ENCODE measurements at places on chromosomes 6 and 20.

DNA sequence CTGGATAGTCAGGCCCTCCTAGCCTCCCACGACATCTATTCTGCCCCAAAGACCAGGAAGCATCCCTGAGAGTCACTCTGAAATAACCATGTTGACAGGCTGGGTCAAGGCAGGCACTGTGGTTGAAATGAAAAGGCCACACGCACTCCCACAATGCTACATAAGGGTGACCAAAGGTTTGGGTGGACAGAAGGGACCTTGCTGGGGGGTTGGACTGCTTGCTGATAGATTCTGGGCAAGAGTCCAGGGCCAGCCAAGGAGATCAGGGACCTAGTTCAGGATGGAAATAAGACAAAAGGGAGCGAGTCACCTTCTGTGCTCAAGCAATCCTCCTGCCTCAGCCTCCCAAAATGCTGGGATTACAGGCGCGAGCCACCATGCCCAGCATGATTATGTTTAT, 32.5 kb upstream of the DSN1 start:
- DNase-seq = no peak

DNA sequence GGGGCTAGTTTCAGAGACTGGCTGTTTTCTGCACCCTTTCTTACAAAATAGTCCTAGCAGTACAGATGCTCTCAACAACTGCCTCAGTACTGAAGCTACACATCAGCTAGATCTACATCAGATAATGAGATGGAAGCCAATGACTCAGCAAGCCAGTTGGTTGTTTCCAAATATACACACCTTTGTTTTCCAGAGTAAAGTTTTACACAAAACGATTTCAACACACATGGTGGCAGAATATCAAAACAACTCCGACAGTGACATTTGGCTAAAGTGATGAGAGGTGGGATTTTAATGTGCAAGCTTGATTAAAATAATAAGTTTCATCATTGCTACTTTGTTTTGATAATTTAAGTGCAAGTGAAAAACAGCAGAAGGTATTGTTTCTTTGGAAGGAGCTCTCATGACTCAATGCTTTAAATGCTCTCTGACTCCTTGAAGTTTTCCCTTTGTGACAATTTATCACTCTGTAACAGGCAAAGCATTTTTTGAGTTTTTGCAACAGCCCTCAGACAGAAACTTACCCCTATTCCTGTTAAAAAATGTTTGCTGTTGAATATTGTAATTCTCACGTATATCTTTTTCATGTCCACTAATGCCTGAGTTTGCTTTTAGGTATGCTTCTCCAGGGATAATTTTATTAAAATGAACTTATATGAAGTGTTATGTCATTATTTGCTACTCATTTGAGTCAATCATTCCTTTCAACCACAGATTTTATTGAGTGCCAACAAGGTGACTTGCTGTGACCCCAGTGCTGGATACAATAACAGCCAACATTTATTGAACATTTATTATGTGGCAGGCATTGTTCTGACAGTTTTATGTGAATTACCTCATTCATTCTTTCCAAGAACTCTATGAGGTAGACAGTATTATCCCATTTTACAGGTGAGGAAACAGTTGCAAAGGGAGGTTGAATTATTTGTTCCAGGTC, 882.0 kb downstream of the TFAP2A start:
- DNase-seq = peak; percentile 38

- no peak for DNase-seq
Measured at GRCh38 chr6:87230801-87231200, 75.4 kb downstream of the ZNF292 start.

DNA sequence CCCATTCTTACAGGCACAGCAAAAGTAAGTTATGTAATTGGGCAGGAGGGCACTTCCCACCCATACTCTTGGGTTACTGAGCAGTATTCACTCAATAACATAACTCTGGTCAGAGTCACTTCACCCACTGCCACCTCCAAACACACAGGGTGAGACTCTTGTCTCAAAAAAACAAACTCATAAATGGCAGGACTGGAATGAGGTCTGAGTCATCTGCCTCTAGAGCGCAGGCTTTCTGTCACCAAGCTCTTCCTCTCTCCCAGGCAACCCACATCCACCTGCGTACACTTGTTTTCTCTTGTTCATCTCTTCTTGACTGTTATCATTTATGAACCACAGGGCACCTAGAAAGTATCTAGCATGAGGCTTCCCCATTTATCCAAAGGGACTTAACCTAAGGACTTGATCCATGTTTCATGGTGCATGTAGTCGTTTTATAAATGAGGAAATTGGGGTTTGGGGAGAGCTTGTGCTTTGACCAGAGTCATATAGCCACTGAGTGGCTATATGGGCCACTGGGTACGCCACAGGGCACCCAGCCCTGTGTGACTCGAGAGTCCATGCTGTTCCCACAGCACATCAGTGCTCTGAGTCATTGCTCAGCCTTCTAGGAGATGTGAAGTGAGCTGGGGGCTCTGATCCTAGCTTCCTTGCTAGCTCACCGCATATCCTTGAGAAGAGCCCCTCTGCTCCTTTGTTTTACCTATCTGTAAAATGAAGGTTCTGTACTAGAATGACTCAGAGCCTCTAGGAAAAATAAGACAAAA, 22.4 kb downstream of the C20orf173 start:
- DNase-seq = peak; percentile 18

- DNase-seq = no peak
Measured at GRCh38 chr20:63953764-63954429, 2.3 kb downstream of the UCKL1 start.

GRCh38 chr6:53461696-53462095, 83.2 kb downstream of the GCLC start:
- DNase-seq = no peak

DNA sequence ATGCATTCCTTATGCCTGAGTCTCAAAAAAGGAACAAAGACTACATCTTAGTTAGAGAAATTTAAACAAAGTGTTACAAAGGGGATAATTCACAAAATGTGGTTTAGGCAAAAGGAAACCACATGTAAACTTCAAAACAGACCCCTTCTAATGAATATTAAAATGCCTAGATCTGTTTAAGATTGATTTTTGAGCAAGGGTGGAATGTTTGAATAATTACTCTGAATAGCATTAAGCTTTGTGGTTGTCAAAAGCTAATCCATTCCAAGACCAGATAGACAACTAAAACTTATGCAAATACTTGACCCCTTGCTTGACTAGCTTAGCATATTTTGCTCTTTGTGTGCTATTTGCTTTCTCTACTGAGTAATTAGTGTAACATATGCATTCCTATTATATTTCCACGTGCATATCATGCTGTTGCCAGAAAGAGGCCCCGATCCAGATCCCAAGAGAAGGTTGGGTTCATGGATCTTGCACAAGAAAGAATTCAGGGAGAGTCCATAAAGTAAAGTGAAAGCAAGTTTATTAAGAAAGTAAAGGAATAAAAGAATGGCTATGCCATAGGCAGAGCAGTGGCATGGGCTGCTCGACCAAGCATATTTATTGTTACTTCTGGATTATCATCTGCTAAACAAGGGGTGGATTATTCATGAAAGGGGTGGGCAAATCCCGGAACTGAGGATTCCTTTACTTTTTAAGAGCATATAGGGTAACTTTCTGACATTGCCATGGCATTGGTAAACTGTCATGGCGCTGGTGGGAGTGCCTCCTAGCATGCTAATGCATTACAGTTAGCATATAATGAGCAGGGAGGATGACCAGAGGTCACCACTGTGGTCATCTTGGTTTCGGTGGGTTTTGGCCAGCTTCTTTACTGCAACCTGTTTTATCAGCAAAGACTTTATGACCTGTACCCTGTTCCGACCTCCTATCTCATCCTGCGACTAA, 1193.4 kb upstream of the EYS start:
- DNase-seq = no peak

- DNase-seq = peak; percentile 25
Measured at GRCh38 chr6:37934276-37934675, 114.7 kb downstream of the ZFAND3 start.

DNA sequence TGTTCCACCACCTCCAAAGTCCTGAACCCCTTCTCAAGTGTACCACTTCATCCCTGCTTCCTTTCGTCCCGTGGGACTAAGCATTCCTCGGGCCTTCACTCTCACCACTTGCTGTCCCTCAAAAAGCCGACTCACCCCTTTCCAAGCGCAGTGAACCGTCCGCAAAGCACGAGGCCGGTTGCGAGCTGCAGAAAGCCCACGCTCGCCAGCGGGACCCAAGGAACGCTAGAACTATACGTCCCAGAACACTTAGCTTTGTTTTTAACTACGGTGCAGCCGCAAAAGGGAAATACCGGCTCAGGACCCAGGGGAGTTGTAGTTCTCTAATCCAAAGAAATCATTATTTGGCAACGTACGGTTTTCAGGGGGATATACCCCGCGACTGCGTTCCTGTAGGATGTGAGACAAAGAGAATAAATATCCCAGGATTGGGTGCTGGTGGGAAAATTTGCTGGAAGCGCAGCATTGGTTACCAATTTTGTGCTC, 416 bp upstream of the POLR1H start:
- DNase-seq = no peak

DNA sequence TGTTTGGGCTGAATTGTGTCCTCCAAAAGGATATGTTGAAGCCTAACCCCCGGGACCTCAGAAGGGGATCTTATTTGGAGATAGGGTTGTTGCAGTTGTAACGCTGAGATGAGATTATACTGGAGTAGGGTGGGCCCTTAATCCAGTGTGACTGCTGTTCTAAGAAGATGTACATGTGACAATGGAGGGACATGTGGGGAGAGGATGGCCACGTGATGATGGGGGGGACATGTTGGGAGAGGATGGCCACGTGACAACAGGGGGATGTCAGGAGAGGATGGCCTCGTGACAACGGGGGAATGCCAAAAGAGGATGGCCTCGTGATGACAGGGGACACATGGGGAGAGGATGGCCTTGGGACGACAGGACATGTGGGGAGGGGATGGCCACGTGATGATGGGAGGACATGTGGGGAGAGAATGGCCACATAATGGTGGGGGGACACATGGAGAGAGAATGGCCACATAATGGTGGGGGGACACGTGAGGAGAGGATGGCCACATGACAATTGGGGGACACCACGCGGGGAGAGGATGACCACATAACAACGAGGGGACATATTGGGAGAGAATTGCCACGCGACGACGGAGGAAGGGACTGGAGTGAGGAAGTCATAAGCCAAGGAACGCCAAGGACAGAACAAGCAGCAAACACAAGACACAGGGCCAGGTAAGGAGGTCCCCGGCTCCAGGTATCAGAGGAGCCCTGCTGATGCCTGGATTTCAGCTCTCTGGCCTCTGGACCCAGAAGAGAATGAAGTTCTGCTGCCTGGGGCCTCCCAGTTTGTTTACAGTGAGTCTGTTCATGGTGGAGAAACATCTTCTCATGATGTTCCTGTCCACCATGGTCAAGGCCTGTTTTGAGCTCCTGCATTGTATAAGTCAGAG, 29.2 kb downstream of the SYNJ2 start:
- DNase-seq = no peak

- DNase-seq = no peak
Measured at GRCh38 chr20:22260506-22260905, 323.9 kb downstream of the FOXA2 start.

GRCh38 chr6:169829786-169830185, 78.4 kb downstream of the ERMARD start:
- no peak for DNase-seq

Measured in bronchial epithelial cell (primary cell).